ENCODE measurements at places on chromosomes 1 and 21. TPM values are rescaled to one million over a fixed set of nuclear protein-coding genes. Genes with fewer than 3 reads are reported as not detected.

NBPF4 gene
- 0.11 TPM for total RNA-seq

LCE1D gene
- not detected for total RNA-seq

LRRC38 gene
- total RNA-seq: not detected

NBPF9 gene
- total RNA-seq: 13.6 TPM

SPRR2A gene
- not detected for total RNA-seq

CLEC20A gene
- total RNA-seq: not detected

Data from activated CD8-positive, alpha-beta memory T cell treated with anti-CD3 and anti-CD28 coated beads for 36 hours (primary cell).